ENCODE measurements at places on chromosomes 16 and 17.

- DNase-seq = no peak
Measured at GRCh38 chr16:66935314-66936011, at the start of gene CES2. Gene CES2 (plus strand): TSS chr16:66935516. CDS start chr16:66935636, 120 bp downstream.

DNA sequence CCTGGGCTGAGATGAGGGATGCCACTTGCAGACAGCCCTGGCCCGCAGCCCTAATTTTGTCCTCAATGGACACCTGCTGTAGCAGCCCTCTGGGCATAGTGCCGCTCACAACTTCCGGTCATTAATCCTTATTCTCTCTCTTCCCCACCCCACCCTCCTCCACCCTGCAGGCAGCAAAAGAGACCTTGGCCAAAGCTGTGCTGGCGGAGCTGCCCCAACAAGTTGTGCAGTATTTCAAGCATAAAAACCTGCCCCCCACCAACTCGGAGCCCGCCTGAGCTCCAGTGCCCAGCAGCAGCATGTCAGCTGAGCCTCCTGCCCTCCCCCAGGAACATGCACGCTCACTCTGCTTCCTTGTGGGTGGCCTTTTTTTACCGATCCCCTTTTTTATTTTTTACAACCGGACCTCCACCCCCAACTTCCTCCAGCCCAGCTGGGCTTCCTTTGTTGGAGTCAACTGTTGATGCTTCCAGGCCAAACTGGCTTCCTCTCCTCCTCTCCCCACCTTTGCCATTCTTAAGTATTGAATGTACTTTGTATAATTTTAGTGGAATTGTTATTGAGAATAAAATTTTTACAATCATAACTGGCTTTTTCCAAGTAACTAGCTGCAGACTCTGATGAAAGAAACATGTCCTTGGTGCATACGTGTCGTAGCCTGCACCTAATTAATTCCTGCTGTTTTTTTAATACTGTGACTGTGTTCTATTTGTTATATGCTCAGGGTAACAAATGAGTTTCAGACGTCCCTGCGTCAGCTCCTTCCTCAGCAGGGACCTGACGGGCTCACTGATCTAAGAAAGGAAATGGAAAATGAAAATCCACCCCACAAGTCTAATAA is 38.2 kb downstream of the PSME3IP1 start:
- DNase-seq = no peak

DNA sequence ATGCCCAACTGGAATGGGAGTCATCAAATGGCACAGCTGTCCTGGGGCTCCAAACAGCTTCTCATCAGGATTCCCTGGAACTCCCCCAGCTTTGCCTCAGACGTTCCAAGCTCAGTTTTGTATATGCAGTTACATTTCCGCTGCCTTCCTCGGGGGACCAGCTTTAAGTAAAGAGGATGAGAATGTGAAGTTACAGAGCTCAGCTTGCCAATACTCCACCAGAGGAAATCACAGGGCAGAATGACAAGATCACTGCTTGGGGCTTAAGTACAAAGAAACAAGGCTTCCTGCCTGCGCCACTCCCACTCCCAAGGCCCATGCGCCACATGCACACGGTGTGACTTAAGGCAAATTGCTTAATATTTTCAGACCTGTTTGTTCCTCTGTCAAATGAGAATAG is 272.4 kb upstream of the CDH11 start:
- peak; percentile 37 for DNase-seq

- DNase-seq = no peak
Measured at GRCh38 chr17:61485067-61485775, 33.0 kb downstream of the TBX4 start.

DNA sequence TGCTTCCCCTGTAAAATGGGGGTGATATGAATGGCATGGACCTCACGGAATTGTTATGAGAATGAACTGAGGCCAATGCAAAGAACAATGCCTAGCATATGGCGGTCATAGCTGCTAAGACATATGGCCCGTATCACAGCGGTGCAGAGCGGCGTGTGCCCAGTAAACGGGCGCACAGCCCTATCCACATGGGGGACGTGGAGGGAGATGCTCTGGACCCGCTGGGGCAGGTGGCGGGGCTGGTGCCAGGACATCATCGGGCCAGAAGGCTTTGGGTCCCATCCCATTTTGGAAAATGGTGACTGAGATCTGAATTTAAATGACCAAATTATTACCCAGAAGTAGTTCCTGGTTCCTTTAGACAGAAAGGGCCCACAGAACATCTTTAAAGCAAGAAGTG is 18.5 kb upstream of the CPSF4L start:
- DNase-seq = no peak

DNA sequence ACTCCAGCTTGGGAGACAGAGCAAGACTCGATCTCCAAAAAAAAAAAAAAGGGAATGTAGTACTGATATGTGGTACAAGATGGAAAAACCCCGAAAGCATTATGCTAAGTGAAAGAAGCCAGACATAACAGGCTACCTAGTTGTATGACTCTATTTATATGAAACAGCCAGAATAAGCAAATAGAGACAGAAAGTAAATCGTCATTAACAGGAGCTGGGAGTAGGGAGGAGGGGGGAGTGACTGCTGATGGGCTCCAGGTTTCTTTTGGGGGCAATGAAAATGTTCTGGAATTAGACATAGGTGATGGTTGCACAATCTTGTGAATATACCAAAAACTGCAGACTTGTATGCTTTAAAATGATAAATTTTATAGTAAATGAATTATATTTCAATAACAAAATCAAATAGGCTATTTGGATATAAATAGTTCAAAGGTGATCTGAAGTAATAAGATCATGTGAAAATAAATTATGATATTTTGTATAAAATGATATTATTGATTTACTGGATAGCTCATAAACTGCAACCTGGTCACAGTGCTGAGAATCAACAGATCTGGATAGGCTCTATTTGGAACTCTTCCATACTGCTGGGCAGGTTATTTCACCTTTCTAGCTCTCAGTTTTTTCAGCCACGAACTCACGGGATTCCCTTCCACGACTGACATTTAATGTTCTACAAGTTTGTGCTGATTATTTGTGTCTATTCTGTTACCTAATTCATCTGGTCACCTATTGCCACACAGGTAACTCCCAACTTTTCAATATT is 27.1 kb downstream of the ZNF652 start:
- DNase-seq = no peak

- no peak for DNase-seq
Measured at GRCh38 chr16:27381974-27382855, 19.8 kb upstream of the IL21R start.

- no peak for DNase-seq
Measured at GRCh38 chr16:31267332-31268032, 7.7 kb downstream of the ITGAM start.

DNA sequence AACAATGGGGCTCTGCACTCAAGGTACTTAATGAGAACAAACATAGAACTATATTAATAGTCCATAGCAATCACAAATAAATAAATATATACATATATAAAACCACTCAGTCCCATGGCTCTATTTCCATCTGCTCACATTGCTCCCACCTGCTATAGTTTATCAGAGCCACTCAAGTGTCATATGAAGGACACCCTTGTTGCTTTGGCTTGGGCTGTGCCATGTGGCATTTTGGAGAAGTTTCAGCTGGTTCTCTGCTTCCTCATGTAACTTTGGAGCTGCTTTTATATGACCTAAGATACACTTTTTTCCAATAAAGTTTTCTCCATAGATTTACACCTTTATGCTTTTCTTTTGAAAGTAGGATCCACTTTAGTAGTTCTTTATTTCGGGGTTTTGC is 126.4 kb downstream of the KCNJ2 start:
- DNase-seq = no peak

- DNase-seq = no peak
Measured at GRCh38 chr17:39700148-39700987, 504 bp downstream of the ERBB2 start.

Data from skeletal muscle cell (primary cell).